ENCODE measurements at places on chromosomes 12 and 14. TPM values are rescaled to one million over a fixed set of nuclear protein-coding genes. Genes with fewer than 3 reads are reported as not detected.

TMEM19 gene
- 22.7 TPM for total RNA-seq

RTN1 gene
- total RNA-seq, result not detected

C3AR1 gene
- 5.9 TPM for total RNA-seq

GRCh38 chr12:122326586-122326985 is 60.3 kb upstream of the VPS33A start:
- DNase-seq, result peak; percentile 23

DNA sequence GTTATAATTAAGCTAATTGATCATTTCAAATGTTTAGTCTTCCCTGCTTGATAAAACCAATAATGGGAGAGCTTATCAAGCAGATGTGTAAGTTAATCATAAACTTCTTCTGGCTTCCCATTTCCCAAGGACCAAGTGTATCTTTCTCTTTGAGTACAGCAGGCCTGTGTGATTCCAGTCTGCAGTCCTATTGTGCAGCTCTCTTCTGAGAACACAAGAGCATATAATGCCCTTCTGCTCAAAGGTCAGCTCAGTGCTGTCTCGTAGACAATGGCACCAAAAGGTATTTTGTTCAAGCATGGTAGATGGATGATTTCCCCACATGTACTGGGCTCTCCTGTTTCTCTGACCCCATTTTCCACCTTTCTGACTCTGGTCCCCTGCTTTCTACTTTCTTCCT is 101.8 kb upstream of the DYRK2 start:
- DNase-seq, result no peak

DNA sequence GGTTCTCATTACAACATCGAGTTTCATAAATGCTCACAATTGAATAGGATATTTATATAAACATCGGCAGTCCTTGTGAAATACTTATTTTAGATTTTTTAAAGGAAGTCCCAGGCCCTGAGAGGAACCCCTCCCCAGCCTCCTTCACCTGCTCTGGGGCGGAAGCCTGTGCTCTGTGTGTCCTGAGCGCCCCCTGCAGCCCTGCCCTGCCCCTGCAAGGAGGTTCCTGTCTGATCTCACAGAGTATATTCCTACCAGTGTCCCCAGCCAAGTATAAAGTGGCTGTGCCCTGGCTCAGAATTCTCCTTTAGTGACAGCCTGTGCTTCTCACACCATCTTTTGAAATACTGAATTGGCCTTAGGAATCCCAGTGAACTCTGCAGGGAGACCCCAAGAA is 659.5 kb downstream of the TMEM121 start:
- DNase-seq, result peak; percentile 75

- DNase-seq, result no peak
These were observed 58.0 kb downstream of the SYNE2 start for GRCh38 chr14:63910583-63911363.

GRCh38 chr12:90029317-90029716 is 320.7 kb upstream of the ATP2B1 start:
- no peak for DNase-seq

- no peak for DNase-seq
These were observed 12.1 kb upstream of the MSRB3 start for GRCh38 chr12:65266408-65266807.

Data from activated CD4-positive, alpha-beta T cell treated with anti-CD3 and anti-CD28 coated beads, Interleukin-2, amount 10 ng/mL, durations not matched to agents 7 days and 5 days (primary cell).